Mesendoderm (in vitro differentiated cells): ENCODE measurements at places on chromosomes 1 and 21.

DNA sequence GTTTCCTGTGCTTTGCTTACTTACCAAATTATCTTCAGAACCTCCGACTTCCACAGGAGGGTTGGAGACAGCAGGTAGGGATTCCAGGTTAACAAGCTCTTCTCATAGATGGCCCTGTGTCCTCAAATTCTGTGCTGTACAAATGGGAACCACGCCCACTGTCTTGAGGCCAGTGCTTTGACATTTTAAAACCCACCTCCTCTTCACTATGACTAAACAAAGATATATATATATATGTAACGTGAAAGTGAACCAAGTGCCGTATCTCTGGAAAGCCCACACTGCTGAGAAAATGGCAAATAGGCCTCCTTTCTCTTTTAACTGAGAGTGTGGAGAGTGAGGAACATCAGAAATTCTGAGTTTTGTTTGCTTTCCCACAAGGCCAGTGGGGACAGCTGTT, 99.6 kb downstream of the ZBTB18 start:
- DNase-seq = no peak

GRCh38 chr1:89686520-89686919, 53.6 kb downstream of the LRRC8C start:
- no peak for DNase-seq

DNA sequence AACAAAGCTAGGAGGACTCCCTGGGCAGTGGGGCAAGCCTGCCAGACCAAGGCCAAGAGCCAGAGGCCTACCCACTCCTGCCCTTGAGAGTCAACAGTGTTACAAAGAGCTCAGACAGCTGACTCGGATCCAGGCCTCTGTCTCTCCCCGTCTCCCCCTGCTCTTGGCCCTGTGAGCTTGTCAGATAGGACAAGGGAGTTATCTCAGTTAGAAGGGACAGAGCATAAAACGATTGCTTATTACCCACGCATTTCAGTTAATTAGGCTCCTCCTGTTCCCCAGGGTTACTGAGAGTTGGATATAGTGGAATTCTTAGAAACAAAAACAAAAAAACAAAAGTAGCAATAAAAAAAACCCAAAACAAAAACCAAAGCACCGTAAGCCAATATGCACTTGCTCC, 1.3 kb downstream of the SLC41A1 start:
- no peak for DNase-seq

DNA sequence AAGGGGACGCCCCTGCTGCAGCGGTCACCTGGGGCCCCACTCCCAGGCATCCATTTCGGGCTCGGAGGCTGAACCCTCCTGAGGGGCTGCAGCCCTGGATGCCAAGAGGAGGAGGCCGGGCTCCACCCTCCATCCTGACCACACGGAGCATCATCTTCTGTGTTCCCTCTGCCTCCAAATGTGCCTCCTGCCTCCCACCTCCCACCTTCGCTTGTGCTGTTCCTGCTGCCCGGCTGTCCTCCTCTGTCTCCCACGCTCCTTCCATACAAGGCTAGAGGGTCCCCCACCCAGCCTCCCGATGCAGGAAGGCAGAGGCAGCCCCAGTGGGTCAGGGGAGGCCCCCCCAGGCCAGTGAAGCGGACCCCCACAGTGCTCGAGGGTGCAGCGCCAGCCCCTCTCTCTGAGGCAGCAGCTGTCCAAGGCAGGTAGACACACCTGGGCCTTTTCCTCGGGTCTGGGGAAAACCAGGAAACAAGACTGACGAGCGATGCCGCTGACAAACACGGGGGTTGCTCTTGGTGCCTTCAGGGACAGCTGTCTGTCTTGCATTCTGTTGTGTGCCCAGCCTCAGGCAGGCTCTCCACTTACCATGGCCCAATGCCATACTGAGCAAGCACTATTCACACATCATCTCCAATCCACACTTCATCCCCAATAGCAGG, 16.8 kb upstream of the PLEKHG5 start:
- no peak for DNase-seq

GRCh38 chr1:182192966-182193365, 131.5 kb upstream of the ZNF648 start:
- DNase-seq = no peak

DNA sequence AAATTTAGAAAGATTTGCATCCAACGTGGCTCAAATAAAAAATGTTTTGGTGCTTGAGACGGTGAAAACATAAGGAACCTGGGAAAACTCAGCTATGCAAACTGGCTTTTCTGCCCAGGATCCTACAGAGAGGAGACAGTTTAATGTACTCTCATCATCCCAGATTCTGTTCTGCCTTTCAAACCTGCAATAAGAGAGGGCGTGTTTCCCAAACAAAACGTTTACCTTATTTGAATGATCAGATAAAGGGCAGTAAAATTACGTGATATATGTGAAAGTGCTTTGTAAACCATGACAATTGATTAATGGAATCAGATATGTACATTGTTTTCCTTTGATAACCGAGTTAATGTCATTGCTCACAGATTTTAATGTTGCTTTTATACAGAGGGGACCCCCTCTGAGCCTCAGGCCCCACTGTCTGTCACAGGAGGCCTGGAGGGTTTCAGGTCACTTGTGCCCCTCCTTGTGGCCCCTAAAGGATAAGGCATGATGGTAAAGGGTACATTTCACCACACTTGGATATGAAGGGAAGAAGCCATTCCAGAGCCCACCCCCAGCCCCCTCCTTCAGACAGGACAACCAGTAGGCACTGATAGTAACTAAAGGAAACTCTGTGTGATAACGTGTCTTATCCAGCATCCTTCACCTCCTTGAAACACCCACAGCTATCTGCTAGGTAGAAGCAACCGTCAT, 157.6 kb downstream of the EDEM3 start:
- peak; percentile 67 for DNase-seq

DNA sequence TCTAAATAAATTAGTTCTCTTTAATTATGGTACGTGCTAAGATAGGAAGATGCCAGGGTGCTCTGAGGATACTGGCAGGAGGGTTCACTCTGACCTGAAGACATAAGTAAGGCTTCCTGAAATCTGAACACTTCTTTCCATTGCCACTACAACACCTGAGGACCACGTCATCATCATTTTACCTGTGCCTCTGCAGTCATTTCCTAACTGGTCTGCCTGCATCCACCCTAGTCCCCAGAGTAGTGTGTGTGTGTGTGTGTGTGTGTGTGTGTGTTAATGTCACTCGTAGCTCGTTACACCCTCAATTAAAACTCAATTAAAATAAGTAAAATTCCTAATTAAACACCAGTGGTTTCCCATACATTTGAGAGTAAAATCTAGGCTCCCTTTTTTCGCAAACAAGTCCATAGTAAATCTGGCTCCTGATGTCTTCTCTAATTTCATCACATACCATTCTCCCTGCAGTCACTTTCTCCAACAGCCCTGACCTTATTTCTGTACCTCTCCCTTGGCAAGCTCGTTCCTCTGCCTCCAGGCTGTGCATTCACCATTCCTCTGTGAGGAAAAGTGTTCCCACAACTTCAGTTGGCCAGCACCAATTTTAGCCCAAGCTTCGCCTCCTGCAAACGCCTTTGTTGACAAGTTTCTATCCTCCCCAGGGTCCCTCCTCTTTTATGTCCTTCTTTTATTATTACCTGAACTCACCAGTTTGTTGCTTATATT, 8.7 kb downstream of the IL12RB2 start:
- no peak for DNase-seq

GRCh38 chr1:153434746-153435455, 18.6 kb downstream of the S100A7A start:
- peak; percentile 1 for DNase-seq
